Inflammatory macrophage treated with lipopolysaccharide for 1 hour (primary cell): ENCODE measurements at places on chromosomes 12 and 14.

DNA sequence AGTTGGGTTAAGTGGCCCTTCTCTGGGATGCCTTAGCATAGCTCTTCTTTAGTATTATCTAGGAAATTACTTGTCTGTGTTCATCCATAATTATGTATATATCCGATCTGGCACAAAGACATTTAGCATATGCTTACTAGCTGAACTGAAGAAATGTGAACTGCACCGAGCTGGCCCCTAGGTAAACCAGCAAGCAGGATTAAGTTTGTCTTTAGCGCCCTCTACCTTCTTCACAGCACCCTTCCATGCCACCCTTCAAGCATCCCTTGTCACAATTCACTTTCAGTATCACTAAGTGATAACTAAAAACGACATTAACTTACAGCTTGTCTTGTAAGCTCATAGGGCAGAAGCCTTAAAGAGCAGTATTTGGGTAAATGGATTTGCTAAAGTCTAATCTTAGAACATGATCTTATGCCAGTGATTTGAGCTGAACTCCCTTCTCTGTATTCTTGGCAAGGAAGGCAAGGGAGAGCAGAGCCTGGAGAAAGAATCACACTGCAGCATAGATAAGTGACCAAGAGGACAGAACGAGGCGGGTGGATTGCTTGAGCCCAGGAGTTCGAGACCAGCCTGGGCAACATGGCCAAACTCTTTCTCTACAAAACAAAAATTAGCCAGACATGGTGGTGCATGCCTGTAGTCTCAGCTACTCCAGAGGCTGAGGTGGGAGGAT is 2.6 kb upstream of the HAL start:
- peak; percentile 35 for DNase-seq

DNA sequence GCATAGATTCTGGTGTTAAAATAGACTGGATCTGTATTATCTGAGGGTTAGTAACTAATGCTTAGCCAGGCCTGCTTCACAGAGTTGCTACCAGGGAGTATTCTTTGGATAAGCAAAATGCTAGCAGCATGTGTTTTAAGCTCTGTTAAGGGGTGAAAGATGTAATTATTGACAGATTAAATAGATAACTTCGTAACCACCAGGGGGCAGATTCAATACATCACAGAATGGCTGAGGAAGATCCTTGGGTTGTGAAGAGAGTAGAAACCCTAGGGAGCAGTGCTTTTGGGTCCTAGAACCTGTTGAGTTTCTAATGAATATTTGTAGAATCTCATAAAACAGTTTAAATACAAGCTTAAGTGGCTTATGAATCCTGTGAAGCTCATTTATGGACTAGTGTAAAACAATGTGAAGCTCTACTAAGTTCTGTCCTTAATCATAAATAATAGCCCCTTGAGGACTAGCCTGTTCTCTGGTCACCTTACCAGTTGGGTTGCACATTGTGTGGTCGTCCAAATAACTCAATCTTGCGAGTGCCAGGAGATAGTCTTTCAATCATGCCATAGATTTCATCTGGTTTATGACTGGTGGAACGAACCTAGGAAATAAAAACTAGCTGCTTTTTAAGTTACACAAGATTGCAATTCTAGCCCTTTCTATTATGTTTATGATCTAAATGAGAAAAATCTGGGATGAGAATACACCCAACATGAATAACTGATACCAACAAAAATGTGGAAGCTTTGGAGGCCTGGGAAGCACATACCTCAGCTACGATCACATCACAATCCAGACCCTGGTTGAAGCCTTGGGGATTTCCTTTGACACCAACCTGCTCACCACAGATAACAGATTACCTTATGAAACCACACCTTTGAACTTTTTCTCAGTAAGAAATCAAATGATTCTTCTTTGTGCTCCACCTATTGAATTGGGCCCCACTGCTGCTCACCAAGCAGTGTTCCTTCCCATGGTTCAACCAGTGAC is 12.3 kb downstream of the METTL3 start:
- no peak for DNase-seq

- DNase-seq = no peak
These were observed 31.9 kb downstream of the CACNA1C start for GRCh38 chr12:2084553-2085296.

GRCh38 chr12:53173085-53173715 is 7.3 kb upstream of the ZNF740 start:
- DNase-seq = no peak

- no peak for DNase-seq
These were observed 111.0 kb upstream of the NCOR2 start for GRCh38 chr12:124678421-124678893.

DNA sequence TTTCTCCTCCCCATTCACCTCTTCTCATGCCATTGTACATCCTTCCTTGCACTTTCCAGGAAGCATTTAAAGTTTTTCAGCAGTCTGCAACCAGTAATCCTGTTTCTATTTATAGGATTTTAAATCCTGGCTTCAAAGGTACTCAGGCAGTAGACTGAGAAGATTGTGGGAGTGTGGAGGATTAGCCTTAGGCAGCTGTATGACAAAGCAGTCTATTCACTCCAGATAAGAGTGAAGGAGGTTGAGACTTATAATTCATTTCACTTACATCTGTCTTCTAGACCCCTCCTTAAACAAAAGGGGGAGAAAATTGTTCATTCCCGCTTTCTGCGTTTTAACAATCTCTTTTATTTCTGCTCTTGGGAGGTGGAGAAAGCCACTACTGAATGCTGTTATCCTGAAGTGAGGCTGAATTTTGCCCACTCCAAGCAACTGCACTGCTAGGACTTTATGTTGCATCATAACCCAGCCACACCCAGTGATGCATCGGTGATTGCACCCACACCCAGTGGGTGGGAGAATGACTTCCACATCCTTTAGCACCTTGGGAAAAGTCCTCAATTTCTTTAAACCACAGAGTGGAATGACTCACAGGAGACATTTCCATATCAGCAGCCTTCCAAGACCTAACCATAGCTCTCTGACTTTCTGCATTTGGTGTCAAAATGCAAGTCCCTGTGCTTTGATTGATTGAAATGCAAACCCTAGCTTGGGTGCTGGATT is 382.5 kb upstream of the ATP2B1 start:
- DNase-seq = peak; percentile 96

- no peak for DNase-seq
These were observed 122.9 kb upstream of the TMEM132D start for GRCh38 chr12:130026608-130027176.

GRCh38 chr14:35480119-35480769 is 53.7 kb upstream of the INSM2 start:
- no peak for DNase-seq

DNA sequence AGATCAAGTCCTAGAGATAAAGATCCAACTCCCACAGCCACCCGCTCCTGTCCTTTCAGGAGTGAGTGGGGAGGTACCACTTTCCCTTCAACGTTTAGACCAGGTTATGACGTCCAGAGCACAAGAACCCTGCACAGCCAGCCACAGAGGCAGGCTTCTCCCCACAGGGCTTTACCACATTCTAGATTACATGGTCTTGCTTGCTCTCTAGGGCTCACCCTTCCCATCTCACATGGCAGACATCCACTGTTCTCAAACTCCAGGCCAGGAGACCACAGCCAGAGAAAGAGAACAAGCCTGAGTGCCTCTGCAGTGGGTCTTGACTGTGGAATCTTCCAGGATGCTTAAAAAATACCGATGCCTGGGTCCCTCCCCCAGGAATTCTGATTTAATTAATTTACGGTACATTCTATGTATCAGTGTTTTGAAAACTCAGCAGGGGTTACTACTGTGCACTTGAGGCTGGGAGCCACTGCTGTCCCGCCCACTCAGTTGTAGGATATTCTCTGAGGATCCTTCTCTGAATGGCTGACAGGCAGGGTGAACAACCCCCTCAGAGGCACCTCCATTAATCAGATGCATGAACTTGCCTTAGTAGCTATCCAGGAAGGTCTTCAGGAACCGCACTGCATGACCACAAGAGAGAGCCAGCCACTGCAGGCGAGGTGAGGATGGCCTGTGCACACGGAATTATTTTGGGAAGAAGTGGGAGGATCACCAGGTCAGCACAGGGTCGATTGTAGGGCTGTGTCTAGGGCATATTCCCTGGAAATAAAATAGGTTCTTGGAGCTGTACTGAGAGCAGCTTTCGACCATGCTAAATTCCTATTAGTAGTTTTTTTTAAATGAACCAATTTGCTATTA is 21.5 kb upstream of the SOCS2 start:
- DNase-seq = no peak

DNA sequence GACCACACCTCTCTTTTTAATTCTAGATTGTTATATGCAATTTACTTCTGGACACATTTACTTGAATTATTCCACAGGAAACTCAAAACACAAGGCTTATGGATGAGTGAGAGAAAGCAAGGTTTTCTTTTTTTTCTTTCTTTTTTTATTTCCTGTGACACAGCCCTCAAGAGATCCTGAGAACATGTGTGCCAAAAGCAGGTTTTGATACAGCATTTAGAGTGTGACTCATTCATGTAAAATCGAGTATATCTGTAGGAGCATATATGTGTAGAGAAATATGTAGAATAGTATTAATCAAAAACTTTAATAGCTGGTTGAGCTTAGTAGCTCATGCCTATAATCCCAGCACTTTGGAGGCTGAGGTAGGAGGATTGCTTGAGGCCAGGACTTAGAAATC is 4.4 kb upstream of the MAX start:
- no peak for DNase-seq

DNA sequence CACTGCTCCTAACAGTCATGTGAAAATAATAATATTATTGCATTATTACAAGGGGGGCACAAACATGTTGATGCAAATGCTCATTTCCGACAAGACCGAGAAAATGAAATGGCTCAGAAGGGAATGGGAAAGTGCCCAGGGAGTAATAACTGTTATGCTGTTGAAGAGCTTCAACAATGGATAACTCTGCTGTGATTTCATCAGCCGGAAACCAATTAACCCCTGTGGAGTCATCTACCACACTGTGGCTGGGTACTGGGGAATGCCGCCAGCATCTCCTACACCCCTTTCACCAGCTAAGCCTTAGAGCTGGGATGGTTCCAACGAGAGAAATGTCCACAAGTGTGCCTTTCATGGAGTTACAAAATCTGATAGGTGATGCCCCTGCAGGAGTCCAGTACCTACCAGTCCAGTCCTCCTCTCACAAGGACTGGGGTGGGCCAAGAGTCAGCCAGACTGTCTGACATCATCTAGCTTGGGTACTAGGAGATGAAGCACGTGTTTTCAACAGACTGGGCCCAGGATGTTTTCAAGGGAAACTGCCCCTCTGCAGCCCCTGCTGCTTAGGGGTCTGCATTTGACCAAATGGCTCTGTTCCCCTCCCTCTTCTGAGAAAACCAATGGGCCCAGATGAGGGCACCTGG is 509.3 kb upstream of the CCDC196 start:
- DNase-seq = no peak

DNA sequence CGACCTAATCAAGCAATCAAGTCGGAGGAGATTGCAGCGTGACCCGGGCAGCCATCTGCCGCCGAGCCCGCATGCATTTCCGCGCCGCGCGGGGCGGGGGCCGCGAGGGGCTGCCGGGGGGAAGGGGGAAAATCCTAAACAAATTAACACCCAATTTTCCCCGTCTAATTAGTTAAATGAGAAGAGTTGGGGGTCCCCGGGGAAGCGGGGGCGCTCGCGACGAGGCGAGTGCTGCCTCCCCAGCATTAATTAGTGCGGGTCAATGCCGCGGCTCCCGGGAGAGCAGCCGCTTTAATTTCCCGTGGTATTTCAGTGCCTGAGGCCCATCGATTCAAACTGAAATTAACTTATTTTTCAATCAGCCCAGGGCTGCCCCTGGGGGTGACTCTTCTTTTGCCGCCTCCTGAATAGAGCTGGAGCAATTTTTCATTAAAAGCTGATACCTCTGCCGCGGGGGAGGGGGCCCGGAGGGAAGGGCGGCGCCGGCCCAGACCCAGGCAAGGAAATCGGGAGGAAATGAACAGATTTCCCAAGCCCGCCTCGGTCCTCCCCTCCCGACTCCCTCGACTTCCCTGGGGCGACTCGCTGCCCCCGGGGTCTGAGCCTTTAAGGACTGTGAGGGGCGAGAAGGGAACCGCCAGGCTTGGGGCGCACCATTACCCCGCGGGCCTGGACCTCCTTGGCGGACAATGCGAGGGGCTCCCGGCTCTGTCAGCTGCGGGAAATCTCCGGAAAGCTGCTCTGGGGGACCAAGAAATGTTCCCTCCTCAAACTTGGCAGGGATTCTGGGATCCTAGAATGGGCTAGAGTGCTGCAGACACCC is 18.9 kb downstream of the VSX2 start:
- DNase-seq = no peak

DNA sequence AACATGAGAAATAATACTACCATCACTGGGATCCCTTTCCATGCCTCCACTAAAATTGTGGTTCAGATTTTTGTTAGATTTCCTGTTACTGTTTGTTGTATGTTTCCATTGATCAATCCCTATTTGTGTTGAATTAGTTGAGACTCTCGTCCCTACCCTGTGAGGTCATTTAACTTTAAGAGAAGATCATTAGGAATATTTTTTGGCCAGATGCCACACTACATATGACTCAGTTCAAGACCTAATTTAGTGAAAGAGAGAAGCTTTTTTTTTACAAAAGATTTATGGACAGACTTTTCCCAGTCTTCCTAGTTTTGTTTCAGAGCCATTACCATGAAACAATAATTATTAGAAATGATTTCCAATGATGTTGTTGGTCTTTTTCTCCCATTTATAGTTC is 35.5 kb downstream of the CPSF6 start:
- DNase-seq = no peak

GRCh38 chr14:23442721-23443356 is 7.4 kb upstream of the MYH7 start:
- no peak for DNase-seq

GRCh38 chr12:57170408-57170807 is 23.0 kb upstream of the LRP1-AS start:
- no peak for DNase-seq

- DNase-seq = no peak
These were observed 36.2 kb upstream of the FBXO21 start for GRCh38 chr12:117226505-117226904.

GRCh38 chr14:69204753-69205152 is 13.5 kb downstream of the EXD2 start:
- DNase-seq = no peak

GRCh38 chr14:77151918-77152588 is 10.5 kb upstream of the ZDHHC22 start:
- DNase-seq = peak; percentile 40

DNA sequence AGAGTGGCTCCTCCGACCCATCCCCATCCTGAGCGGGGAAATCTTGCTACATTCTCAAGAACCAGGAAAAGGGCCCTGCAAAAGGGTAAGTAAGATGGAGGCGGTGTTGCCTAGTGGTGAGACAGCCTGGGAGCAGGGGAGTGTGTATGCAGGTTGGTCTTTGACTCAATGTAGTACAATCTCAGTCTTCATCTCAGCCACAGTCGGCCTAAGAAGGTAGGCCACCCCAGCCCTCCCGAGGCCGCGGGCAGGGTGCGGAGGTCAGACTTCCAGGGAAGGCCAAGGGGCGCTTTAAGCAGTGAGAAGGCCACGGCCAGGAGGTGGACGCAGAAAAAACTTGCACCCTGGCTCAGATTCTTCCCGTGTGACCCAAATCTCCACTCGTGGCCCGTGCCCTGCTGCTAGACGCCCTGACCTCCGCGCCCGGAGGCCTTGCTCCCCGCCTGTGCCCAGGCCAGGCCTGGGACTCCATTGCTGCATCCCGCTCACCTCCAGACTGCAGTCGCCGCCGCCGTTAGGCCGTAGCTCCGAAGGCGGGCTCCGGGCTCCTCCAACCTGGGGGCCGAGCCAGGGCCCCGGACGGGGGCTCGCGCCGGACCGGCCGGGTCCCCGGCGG is 435 bp downstream of the FOXM1 start:
- peak; percentile 11 for DNase-seq

GRCh38 chr12:49847161-49847560 is 4.3 kb upstream of the BCDIN3D start:
- no peak for DNase-seq
